Sigmoid colon (tissue), 7 donors: ENCODE measurements at places on chromosomes 7 and 10. TPM values are rescaled to one million over a fixed set of nuclear protein-coding genes. Genes with fewer than 3 reads are reported as not detected.

DNA sequence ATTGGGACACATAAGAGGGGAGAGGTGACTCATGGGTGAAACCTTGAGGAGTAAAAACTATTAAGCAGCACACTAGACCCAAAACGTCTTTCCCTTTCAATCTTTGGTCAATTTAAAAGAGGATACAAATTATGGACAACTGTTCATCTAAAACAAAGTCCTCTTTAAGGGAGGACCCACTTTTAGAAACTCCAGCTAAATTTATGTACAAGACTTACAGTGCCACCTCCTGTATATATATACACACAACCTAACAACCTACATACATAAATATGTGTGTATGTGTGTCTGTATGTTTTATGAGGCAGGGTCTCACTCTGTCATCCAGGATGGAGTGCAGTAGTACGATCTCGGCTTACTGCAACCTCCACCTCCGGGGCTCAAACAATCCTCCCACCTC is 18.1 kb upstream of the ZC3HAV1 start:
- no peaks in the 10 kb centered on the region for H3K4me1 ChIP-seq
- no peak for DNase-seq
- H3K27me3 ChIP-seq, result no peaks in the 10 kb centered on the region
- no peaks in the 10 kb centered on the region for H3K36me3 ChIP-seq
- H3K4me3 ChIP-seq, result no peak overlapping the region
- no peak overlapping the region for H3K27ac ChIP-seq

DNA sequence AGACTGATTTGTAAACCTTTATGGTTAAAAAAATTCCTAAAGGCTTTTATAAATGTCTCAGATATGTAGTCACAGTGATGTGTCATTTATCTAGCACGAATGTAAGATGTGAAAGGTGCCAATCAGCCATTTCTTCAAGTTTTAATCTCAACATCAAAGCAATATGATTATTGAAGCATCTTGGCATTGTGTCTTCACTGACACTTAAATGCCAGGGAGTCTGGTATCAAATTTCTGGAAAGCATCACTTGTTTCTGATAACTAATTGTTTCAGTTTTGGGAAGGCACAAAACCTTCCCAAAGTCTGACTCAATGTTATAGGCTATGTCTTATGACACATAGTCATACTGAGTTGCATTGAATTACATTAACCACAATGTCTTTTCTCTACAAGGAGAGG is 492.0 kb upstream of the CNTNAP2 start:
- no peaks in the 10 kb centered on the region for H3K27me3 ChIP-seq
- no peak overlapping the region for H3K27ac ChIP-seq
- H3K4me1 ChIP-seq, result no peaks in the 10 kb centered on the region
- H3K4me3 ChIP-seq, result no peak overlapping the region

DNA sequence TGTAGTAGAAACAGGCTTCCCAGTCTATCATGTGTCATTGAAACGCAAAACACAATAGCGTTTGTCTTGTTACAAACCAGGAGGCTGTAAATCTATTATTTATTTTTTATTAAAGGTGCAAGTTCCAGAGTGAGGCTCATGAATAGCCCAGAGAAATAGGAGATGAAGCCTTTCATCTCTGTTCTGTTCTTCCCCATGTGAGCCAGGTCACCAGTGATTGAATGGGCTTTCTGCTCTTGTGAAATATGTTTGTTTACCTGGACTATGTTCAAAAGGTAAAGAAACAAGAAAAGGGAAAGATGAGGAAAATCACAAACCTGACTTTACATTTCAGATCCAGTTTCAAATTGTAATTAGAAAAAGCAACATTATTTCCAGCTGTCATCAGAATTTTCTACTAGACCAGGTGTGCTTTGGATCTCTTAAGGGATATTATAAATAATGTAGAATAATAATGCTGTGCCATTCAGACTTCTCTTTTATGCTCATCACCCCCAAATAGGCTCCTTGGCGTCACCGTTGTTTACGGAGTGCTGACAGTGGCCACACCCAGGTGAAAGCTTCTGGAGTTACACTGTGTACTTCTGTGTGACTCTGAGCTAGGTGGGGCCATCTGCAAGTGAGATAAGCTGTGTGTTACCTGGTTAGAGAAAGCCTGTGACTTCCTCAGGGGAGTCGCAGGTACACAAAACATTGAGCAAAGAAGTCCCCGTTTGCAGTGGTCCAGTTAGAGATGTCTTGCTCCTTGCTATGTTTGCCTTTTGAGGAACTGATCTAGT is 274.9 kb downstream of the SDK1 start:
- H3K36me3 ChIP-seq, result no peaks in the 10 kb centered on the region
- no peak overlapping the region for H3K4me3 ChIP-seq
- no peaks in the 10 kb centered on the region for H3K4me1 ChIP-seq
- no peak overlapping the region for H3K27ac ChIP-seq
- no peaks in the 10 kb centered on the region for H3K27me3 ChIP-seq
- DNase-seq, result no peak

DNA sequence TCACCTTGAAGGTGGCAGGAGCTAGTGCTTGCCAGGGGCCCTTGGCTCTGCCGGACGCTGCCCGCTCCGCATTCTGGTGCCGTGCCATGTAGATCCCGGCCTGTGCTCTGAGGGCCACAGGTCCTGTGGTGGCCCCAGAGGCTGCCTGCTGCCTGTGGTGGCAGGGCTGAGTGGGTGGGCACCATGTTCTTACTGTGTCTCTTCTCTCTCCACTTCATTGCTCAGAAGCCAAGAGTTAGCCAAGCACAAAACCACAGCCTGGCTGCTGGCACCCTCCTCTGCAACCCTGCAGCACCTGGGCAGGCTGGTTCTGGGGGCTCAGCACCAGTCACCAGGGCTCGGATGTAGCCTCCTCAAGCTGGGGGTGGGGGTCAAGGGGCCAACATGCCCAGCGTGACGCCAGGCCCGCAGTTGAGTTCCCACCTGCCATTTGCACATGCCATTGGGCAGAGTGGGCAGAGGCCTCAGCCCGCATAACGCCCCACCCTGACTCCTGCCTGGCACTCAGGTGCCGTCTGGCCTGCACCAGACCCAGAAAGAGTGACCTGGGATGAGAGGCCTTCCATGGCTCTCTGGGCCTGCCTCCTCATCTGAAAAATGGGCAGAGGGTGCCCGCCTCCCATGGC is 16.3 kb downstream of the ZMIZ1 start:
- DNase-seq, result no peak
- H3K4me3 ChIP-seq, result no peak overlapping the region
- no peaks in the 10 kb centered on the region for H3K36me3 ChIP-seq
- no peaks in the 10 kb centered on the region for H3K27me3 ChIP-seq

- no peak overlapping the region for H3K27ac ChIP-seq
- no peaks in the 10 kb centered on the region for H3K36me3 ChIP-seq
- H3K4me1 ChIP-seq, result peaks cover 48% of the 10 kb centered on the region
- H3K27me3 ChIP-seq, result no peaks in the 10 kb centered on the region
- no peak for DNase-seq
- no peak overlapping the region for H3K4me3 ChIP-seq
Observed at GRCh38 chr7:150900675-150901074, 48.4 kb downstream of the AOC1 start.

DNA sequence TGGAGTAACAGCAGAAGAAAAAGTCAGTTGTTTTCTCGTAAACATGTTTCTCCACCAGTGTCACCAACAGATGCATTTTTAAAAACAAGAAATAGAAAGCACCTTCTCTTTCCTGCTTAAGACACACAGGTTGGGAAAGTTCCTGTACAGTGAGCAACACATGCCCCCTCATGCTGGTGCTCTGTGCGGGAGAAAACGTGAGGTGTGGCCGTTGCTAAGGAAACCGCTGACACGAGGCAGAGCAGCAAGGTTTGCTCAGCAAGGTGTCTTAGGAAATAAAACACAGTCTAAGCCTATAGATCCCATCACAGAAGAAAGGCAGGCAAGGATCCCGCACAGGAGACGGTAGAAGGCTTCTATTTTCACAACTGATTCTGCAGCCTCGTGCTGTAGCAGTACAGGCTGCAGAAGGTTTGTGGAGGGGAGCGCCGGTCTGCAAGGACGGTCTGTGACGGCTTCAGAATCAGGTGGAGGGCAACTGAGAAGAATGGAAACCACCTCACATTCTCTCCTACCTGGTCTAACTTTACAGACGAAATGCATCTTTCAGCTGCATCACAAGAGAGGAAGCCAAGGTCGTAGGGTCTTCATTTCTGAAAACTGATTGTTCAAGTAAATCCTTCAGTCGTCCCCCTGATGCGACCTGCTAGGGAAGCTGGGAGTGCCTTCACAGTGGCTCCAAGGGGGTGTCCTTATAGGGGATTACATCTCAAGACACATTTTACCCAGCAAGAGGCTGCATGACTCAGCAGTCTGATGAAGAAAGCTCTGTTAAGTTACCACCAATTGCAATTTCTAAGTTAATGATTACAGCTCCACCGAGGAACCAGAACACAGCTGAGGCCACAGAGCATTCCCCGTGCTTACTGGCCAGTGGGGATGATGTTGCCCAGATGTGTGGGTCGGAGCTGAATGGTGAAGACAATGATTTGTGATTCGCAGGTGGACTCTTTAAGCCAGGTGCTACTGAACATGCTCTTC is 150.7 kb upstream of the KLF14 start:
- H3K4me3 ChIP-seq, result no peak overlapping the region
- H3K27ac ChIP-seq, result peak overlapping the region; percentile 9
- no peaks in the 10 kb centered on the region for H3K27me3 ChIP-seq
- peaks cover 71% of the 10 kb centered on the region for H3K36me3 ChIP-seq
- no peak for DNase-seq
- H3K4me1 ChIP-seq, result peaks cover 24% of the 10 kb centered on the region

DNA sequence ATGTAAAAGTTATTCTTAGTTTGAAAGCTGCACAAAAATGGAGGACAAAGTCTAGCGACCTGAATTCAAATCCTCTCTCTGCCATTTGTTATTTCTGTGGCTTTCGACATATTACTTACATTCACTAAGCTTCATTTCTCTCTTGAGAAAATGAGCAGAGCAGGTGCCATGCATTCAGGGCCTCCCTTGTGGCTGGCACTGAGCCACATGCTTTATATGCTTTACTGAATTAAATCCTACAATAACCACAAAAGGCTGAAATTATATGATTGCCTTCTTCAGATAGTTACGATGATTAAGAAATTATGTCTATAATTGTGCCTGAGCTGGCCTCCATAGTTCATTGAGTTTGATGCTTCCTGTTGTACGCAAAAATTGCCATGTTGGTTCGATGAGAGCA is 98.7 kb downstream of the NPSR1 start:
- no peaks in the 10 kb centered on the region for H3K36me3 ChIP-seq
- no peaks in the 10 kb centered on the region for H3K4me1 ChIP-seq

GRCh38 chr7:156499247-156499881 is 141.2 kb upstream of the RNF32 start:
- DNase-seq, result no peak
- no peaks in the 10 kb centered on the region for H3K27me3 ChIP-seq
- H3K4me3 ChIP-seq, result no peak overlapping the region
- no peaks in the 10 kb centered on the region for H3K4me1 ChIP-seq

DNA sequence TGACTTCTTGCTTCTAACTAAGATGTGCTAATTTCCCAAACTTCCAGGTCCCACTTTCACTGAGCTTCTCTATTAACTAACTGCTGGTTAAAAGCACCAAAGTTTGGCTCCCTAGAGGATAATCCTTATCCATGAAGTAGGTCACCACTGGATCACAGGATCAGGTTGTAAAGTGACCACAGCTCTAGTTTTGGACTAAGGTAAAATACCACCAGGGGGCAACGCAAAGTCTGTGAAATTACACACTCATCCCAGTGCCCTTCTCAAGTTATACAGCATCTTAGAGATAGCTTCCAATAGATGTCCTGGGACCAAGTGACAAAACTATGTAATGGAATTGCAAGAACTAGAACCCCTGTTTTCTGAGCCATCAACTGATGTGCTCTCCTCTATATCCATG is 116.4 kb upstream of the ASAH2 start:
- no peak for DNase-seq
- H3K27ac ChIP-seq, result no peak overlapping the region
- no peaks in the 10 kb centered on the region for H3K27me3 ChIP-seq
- no peaks in the 10 kb centered on the region for H3K4me1 ChIP-seq
- no peaks in the 10 kb centered on the region for H3K36me3 ChIP-seq
- no peak overlapping the region for H3K4me3 ChIP-seq

- H3K36me3 ChIP-seq, result no peaks in the 10 kb centered on the region
- no peak overlapping the region for H3K4me3 ChIP-seq
- no peaks in the 10 kb centered on the region for H3K27me3 ChIP-seq
- no peak for DNase-seq
- no peak overlapping the region for H3K27ac ChIP-seq
Observed at GRCh38 chr7:111919631-111920179, 286.5 kb downstream of the DOCK4 start.

DNA sequence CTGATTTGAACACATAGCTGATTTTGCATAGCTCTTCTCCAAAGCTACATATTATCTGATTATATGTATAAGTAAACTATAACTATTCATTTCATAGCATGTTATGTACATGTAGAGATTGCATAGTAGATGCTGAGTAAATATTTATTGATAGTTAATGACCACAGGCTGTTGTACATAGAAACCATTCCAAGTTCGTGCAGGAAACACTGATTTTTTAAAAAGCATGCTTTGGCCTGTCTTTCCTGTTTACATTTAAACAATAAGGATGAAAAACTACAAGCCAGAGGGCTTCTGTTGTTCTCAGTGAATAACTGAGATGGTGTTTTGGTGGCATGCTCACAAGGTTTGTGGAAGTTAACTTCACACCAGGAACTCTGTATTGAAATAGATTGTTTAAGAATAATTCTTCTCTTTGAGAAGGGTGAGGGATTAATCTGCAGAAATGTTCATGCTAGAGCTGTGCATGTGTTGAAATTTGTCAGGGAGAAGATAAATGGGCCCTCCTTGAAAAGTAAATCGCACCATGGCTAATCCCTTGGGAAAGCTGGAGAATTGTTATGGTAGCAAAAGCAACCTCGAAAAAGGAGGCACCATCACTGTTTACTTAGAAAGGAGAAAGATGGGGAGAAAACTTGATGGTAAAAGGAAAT is 120.2 kb upstream of the SP8 start:
- H3K36me3 ChIP-seq, result no peaks in the 10 kb centered on the region
- no peak overlapping the region for H3K27ac ChIP-seq
- no peaks in the 10 kb centered on the region for H3K4me1 ChIP-seq

- H3K4me3 ChIP-seq, result no peak overlapping the region
- H3K27me3 ChIP-seq, result no peaks in the 10 kb centered on the region
- no peaks in the 10 kb centered on the region for H3K36me3 ChIP-seq
- no peak overlapping the region for H3K27ac ChIP-seq
Observed at GRCh38 chr10:6737080-6737641, 157.1 kb upstream of the PRKCQ start.

LIPM gene
- not detected for total RNA-seq

TMEM130 gene
- total RNA-seq, result 3.2 TPM

EPDR1 gene
- 9.2 TPM for total RNA-seq

IL15RA gene
- total RNA-seq, result 15.8 TPM

PMPCB gene
- total RNA-seq, result 72.3 TPM

FAS gene
- total RNA-seq, result 14.3 TPM

GTPBP10 gene
- total RNA-seq, result 9.7 TPM
